RWPE2 (cell line): ENCODE measurements at places on chromosomes 13 and 19.

GRCh38 chr13:53411463-53411862 lies 382.9 kb downstream of the OLFM4 start:
- H3K27me3 ChIP-seq = no peaks in the 10 kb centered on the region
- no peak overlapping the region for H3K27ac ChIP-seq
- no peak for DNase-seq

GRCh38 chr19:5825178-5825577 lies 14.3 kb downstream of the FUT6 start:
- no peaks in the 10 kb centered on the region for H3K27me3 ChIP-seq
- no peak overlapping the region for H3K4me3 ChIP-seq
- H3K27ac ChIP-seq = no peak overlapping the region
- H3K36me3 ChIP-seq = no peaks in the 10 kb centered on the region
- no peak for DNase-seq
- no peaks in the 10 kb centered on the region for H3K4me1 ChIP-seq

DNA sequence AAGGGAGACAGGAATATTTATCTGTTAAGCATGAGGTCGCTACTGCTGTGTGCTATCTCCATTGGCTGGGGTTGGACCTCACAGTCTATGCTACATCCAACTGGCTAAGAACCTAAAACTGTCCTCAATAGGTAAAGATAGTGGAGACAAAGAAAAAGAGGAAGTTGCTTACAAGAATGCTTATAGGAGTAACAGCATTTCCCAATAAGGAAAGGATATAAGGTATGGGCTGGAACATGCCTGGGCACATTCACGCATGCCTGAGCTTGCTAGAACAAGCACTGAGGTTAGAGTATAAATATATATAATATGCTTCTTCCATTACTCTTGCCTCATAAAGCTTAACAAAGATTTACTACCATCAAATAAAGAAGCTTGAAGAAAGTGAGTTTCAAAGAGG lies 47.9 kb upstream of the CEACAM21 start:
- H3K27ac ChIP-seq = no peak overlapping the region
- DNase-seq = no peak
- H3K27me3 ChIP-seq = peaks cover 51% of the 10 kb centered on the region
- no peak overlapping the region for H3K4me3 ChIP-seq
- no peaks in the 10 kb centered on the region for H3K4me1 ChIP-seq

DNA sequence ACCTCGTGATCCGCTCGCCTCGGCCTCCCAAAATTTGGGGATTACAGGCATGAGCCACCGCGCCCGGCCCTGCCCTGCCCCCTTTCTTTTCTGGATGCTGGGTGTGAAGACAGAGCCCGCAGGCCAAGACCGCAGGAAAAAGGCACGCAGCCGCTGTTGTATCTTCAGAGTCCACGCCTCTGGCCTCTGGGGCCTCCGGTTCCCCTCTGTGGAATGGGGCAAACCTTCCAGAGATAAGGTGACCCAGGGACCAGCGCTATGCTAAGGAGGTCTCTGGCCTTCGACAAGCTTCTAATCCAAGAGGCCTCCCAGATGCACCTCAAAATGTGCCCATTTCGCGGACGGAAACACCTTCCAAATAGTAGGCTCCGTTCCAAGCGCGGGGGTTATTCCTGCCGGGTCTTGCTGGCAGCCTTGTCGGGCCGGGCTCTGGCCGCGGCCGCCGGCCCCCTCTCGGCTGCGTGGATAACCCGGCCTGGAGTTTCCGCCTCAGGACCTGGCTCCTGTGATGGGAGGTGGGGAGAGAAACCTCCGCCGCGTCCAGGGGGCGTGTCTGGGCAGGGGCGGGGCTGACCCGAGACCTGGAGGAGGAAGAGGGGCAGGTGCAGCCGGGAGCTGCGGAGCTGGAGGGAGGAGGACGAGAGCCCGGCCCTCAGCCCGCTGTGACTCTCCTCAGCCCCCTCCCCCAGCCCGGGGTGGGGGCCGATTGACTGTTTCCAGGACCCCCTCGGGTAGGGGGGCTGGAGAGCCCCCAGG lies 13.1 kb downstream of the TJP3 start:
- no peaks in the 10 kb centered on the region for H3K4me1 ChIP-seq
- no peak overlapping the region for H3K27ac ChIP-seq
- no peaks in the 10 kb centered on the region for H3K36me3 ChIP-seq
- no peak for DNase-seq
- H3K4me3 ChIP-seq = no peak overlapping the region

DNA sequence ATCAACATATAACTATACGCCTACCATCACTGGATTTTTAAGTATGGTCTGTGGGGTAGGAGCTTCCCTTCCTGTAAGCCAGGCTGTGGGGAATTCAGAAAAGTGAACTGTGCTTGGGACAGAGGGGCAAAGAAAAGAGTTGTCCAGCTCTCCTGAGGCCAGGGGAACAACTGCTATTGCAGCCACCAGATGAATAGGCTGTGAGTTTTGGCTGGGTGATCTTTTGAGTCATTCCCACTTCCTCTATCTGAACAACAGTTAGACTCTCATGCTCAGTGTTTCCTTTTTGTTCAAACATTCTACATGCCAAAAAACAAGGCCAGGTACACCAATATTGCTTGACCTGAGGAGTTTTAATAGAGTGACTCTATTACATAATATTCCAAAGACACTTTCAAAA lies 426.2 kb upstream of the DACH1 start:
- DNase-seq = no peak
- no peaks in the 10 kb centered on the region for H3K36me3 ChIP-seq
- H3K27ac ChIP-seq = no peak overlapping the region
- H3K4me1 ChIP-seq = peaks cover 5% of the 10 kb centered on the region

- H3K36me3 ChIP-seq = no peaks in the 10 kb centered on the region
- no peaks in the 10 kb centered on the region for H3K4me1 ChIP-seq
- no peak overlapping the region for H3K27ac ChIP-seq
Measured at GRCh38 chr13:63367522-63368198, 1952.0 kb upstream of the PCDH20 start.

DNA sequence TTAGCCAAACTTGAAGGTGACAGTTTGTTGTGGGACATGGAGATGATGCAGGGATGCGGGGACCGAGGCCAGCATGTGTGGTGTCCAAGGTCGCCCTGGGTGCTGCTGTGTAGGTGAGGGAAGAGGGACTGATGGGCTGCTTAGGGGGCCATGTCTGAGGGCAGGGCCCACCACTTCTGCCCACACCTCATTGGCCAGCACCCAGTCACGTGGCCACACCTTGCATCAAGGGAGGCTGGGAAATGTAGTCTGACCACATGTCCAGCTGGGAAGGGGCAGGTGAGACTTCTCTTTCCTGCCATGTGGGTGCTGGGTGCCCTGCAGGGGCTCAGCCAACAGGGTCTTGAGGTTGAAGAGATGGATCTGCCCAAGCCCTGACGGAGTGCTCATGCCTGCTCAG lies 88.9 kb downstream of the KDM4B start:
- H3K27me3 ChIP-seq = no peaks in the 10 kb centered on the region
- no peak for DNase-seq
- H3K36me3 ChIP-seq = 0 out of 2 replicates have a peak, but pooled peaks cover 2% of the 10 kb centered on the region
- no peaks in the 10 kb centered on the region for H3K4me1 ChIP-seq
- H3K4me3 ChIP-seq = no peak overlapping the region

DNA sequence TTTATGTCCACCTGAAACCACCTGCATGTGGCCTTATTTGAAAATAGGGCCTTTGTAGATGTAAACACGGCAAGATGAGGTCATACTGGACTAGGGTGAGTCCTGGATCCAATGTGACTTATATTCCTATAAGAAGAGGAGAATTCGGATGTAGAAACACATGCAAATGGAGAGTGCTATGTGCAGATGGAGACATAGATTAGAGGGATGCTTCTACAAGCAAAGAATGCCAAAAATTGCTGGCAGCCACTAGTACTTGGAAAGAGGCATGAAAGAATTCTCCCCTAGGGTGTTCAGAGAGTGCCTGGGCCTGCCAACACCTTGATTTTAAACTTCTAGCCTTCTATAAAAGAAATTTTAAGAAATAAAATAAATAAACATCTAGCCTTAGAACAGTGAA lies 226.1 kb downstream of the RFC3 start:
- H3K4me1 ChIP-seq = peaks cover 11% of the 10 kb centered on the region
- H3K4me3 ChIP-seq = no peak overlapping the region
- no peaks in the 10 kb centered on the region for H3K27me3 ChIP-seq

DNA sequence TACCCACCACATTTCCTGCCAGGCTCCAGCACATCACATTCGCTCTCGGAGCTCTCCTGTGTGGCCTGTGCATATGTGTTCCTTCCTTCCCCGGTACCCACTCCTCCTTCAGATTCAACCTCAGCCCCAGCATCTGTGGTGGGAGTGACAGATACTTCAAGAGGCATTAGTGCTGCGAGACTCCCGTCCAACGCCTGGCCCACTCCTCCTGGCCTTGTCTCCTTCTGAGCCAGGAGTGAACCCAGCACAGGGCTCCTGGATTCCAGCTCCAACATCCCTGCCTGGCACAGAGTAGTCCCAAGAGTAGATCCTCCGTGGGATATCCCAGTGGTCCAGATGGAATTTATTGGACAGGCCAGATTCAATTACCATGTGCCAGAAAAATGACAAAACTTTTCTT lies 55.9 kb downstream of the SACS start:
- no peak for DNase-seq
- peaks cover 24% of the 10 kb centered on the region for H3K4me1 ChIP-seq
- peak overlapping the region; percentile 95 for H3K27ac ChIP-seq
- H3K4me3 ChIP-seq = no peak overlapping the region
- H3K36me3 ChIP-seq = peaks cover 12% of the 10 kb centered on the region; the same call in 1 of the 2 replicates
- H3K27me3 ChIP-seq = no peaks in the 10 kb centered on the region

- no peaks in the 10 kb centered on the region for H3K36me3 ChIP-seq
- H3K4me1 ChIP-seq = no peaks in the 10 kb centered on the region
- no peak for DNase-seq
- H3K4me3 ChIP-seq = no peak overlapping the region
Measured at GRCh38 chr19:21439201-21439751, 42.3 kb downstream of the ZNF493 start.

DNA sequence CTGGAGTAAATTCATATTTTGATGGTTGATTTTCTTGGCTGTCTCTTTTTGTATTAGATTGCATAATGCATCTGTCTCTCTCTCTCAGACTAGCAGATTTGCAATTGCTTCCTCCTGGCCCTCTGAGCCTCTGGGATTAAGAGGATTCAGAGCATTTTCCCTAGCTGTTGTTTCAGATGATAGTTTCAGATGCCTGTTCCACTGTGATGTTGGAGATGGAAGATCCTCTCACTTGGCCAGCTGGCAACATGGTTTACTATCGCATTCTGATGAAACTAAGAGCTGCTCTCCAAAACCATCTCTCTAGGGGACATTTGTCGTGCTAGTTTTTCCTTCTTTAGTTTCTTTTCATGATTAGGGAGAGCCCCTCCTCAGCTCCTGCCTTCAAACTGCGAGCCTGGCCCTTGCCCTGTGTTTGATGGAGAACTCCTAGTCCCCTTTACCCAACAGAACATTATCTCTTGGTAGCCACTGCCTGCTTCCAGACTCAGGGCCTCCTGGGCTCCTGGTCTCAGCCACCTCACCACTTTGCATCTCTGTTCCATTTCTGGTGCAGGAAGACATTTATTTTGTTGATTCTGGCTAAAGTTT lies 244.6 kb downstream of the B3GLCT start:
- no peaks in the 10 kb centered on the region for H3K36me3 ChIP-seq
- H3K4me1 ChIP-seq = no peaks in the 10 kb centered on the region
- peaks cover 4% of the 10 kb centered on the region for H3K27me3 ChIP-seq
- H3K4me3 ChIP-seq = no peak overlapping the region
- no peak overlapping the region for H3K27ac ChIP-seq

DNA sequence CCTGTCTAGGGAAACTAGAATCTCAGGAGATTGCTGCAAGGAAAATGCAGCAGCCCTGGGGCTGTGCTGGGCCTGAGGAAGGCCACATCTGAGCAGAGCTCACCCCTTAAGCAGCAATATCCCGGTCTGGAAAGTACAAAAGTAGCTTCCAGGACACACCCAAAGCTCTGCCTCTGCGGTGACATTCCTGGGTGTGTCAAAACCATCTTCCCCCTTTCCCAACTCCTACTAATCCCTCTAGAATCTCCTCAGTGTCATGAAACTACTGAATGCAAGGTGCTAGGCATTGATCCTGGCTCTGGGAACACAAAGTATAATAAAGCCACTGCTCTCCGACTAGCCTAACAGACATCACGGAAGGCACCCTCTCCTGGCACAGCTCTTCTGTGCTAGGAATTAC lies 5.0 kb downstream of the PBX4 start:
- H3K27me3 ChIP-seq = no peaks in the 10 kb centered on the region
- H3K36me3 ChIP-seq = 0 out of 2 replicates have a peak, but pooled peaks cover 2% of the 10 kb centered on the region
- H3K27ac ChIP-seq = peak overlapping the region; percentile 61
- no peak overlapping the region for H3K4me3 ChIP-seq
- no peak for DNase-seq
- H3K4me1 ChIP-seq = peaks cover 12% of the 10 kb centered on the region

- peaks cover 22% of the 10 kb centered on the region for H3K4me1 ChIP-seq
- H3K27me3 ChIP-seq = peaks cover 18% of the 10 kb centered on the region
- peak within 1 kb of the TSS; percentile 59 for H3K4me3 ChIP-seq
- DNase-seq = peak; percentile 70
- H3K36me3 ChIP-seq = no peaks in the 10 kb centered on the region
- peak within 1 kb of the TSS; percentile 5 for H3K27ac ChIP-seq
Measured at GRCh38 chr19:33302175-33302973, at the start of gene CEBPA. TSS of gene CEBPA (minus strand) at chr19:33302534. CDS start at chr19:33302414, 120 bp downstream.

DNA sequence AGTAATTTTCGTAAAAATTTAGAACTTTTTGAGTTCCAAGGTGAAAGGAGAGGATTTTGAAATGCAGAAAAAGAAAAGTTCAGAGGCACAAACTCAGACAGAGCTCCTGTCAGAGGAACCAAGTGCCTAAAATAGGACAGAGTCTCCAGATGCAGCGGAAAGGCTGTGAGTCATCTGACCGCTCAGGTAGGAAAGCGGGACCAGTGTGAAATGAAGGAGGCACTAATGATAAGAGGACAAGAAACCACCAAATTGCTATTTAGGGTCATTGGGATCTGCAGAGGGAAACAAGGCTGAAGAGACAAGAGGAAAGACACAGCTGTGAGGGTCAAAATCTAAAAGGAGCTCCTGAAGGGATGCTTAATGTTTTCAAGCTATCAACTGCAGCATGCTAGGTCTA lies 34.9 kb downstream of the IRS2 start:
- no peak overlapping the region for H3K4me3 ChIP-seq
- no peaks in the 10 kb centered on the region for H3K4me1 ChIP-seq
- H3K27me3 ChIP-seq = no peaks in the 10 kb centered on the region
- H3K36me3 ChIP-seq = peaks cover 46% of the 10 kb centered on the region
- DNase-seq = no peak

DNA sequence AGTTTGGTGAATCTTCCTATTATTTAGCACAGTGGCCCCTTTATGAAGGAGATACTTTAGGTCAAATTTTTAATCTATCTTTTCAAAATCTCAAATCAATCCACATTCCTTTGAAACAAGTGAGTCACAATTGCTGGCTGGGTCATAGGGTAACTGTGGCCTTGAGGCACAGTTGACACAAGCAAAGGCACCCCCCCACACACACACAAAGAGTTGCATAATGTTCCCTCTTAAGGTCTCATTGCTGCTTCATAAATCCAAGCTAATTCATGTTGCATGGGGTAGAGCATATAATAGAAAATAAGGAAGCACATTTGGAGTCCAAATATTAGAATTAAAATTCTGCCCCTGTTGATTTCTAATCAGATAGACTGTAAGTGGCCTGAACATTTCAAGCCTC lies 171.5 kb downstream of the DLEU7 start:
- no peak for DNase-seq
- H3K4me3 ChIP-seq = no peak overlapping the region
- peaks cover 14% of the 10 kb centered on the region for H3K4me1 ChIP-seq
